DMS79 treated with DMSO at 0.1 percent for 48 hours (cell line): ENCODE measurements at places on chromosomes 4 and X.

GRCh38 chr4:3039706-3040366 lies 34.5 kb downstream of the HTT-AS start:
- DNase-seq: no peak

GRCh38 chrX:69185886-69186285 lies 20.6 kb upstream of the PJA1 start:
- DNase-seq: no peak

GRCh38 chrX:86066998-86067397 lies 19.6 kb upstream of the CHM start:
- DNase-seq: no peak

GRCh38 chr4:101101072-101101471 lies 246.3 kb downstream of the PPP3CA start:
- DNase-seq: no peak

DNA sequence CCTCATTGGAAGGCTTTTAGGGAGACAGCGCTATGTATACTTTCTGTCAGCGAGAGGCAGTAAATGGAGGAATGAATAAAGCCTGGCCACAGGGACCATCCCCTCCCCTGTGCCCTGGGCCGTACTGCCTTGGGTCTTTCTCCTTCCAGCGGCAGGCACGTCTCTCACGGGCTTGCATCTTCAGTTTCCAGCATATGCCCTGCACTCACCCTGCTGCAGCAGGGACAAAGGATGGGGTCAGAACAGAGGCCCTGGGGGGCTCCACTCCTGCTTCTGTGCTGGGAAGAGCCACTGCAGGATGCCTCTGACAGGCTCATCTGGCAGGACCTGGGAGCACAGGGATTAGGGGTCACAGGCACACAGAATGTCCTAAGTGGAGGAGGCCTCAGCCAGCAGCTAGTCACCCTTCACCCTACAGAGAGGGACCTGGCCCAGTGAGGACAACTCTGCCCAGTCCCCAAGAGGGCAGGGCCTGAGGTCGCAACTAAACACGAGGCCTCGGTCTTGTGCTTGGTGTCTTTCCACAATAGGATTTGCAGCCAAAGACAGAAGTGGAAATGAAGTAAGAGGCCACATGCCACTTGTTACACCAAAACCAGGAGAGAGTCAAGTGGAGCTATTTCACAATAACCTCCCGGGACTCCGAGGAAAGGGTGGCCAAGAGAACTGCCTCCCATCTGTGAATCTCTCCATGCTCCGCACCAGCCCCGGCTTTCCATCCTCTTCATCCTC lies 150.8 kb downstream of the AFAP1 start:
- no peak for DNase-seq

DNA sequence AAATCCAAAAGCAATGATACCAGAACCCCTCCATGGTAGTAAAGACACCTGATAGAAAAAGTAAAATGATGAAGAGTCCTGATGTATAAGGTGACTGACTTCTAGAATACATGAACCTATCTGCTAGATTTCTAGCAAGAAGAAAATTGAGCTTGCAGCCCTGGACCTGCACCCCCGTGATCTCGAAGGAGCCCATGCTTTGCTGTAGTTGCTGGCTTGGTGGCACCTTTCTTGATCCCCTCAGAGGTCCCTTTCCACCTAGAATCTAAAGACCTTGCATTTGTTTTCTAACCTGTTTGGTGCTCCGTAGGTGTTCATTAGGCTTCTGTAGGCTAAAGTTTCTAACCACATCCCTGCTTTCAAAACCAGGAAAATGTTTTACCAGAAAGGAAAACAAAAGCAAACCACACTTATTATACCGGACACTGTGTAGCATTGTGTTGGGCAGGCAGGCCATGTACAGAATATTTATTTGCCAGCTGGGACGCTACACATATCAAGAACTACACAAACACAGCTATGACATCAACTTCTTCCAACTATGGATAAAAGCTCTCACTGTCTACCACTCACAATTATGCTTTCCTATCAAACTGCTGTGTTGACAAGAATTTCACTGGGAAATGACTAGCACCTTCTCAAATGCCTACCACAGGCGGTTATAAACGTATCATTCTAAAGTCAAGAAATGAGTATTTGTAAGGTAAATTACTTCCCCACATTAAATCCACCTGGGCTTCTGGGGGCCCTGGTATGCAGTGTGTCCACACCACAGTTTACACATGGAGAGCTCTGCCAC lies 316.2 kb downstream of the UNC5C start:
- DNase-seq: no peak

- DNase-seq: peak; percentile 71
Measured at GRCh38 chrX:131752493-131753198, 208.8 kb downstream of the OR13H1 start.

DNA sequence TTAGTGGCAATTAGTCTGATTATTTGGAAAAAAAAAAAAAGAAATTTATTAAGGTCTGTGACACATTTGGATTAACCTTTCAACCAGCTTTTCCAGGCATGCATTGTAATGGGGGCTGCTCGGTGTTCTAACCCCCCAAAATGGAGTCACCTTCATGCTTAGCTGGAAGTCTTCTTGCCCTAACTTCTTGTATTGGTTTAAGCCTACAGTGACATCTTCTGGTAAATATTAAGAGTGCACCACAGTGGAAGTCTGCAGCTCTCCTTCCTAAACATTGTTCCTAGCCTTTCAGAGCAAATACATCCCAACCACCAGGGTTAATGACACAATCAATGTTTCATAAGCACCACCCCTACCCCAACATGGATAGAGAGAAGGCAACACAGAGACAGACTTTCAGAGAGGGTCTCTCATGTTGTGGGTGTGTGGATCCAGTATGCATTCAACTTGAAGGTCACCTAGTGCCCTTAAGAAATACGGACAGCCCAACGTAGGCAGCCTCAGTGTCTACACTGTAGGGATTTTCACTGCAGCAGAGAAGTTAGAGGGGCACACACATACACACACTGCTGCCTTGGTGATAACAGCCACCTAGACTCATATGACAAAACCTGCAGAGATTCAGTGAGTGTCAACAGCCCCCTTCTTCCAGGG lies 142.9 kb upstream of the MBNL3 start:
- peak; percentile 10 for DNase-seq
